Endodermal cell (in vitro differentiated cells): ENCODE measurements at places on chromosomes 3 and 15. TPM values are rescaled to one million over a fixed set of nuclear protein-coding genes. Genes with fewer than 3 reads are reported as not detected.
A peak's percentile ranks its signal among the peaks of the same experiment; 100 is the strongest.

- no peak overlapping the region for H3K4me3 ChIP-seq
- peak; percentile 15 for DNase-seq
- H3K27me3 ChIP-seq, result no peaks in the 10 kb centered on the region
- H3K4me1 ChIP-seq, result no peaks in the 10 kb centered on the region
Measured at GRCh38 chr15:100208921-100209603, 132.7 kb downstream of the ADAMTS17 start.

FBXL2 gene
- total RNA-seq, result 15.3 to 18.2 TPM (median 15.6 TPM) in 3 replicates

MAN2A2 gene
- 36.0 and 41.0 TPM in 2 replicates for total RNA-seq

DNA sequence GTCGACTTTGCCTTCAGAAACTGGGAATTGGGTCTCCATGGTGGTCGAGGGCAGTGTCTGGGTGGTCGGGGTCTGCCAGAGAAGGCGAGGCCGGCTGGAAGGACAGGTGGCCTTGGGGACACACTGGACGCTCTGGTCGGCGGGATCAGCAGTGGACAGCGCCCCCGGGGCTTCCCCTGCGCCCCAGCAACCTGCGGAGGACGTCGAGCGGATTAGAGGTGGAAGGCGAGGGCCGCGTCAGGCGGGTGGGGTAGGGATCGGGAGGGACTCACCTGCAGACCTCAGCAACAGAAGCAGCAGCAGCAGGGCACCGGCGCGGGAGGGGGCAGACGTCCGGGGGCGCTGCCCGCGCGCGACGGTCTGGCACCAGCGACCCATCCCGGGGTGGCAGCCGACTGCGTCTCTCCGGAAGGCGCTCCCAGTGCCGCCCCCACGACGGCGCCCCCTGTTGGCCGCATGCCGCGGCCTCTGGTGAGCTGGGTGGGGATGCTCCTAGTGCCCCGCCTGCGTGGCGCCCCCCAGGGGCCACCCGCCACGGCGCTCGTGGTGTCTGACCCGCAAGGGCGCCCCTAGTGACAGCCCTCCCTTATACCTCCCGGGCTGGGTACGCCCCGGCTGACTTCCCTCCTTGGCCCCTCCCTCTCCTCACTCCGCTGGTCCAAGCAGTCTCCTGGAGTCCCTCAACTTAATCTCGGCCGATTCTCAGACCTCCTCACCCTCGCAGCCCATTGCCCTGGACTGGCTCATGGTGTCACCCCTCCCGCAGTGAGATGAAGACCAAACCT is at the start of gene PRSS50:
TSS of gene PRSS50 (minus strand) at position 423 of the 785 bp plus-strand sequence. CDS start at position 378, 45 bp downstream.
- DNase-seq, result peak; percentile 88
- no peaks in the 10 kb centered on the region for H3K4me1 ChIP-seq
- no peak within 1 kb of the TSS for H3K27ac ChIP-seq
- H3K4me3 ChIP-seq, result no peak within 1 kb of the TSS
- H3K36me3 ChIP-seq, result no peaks in the 10 kb centered on the region

DNA sequence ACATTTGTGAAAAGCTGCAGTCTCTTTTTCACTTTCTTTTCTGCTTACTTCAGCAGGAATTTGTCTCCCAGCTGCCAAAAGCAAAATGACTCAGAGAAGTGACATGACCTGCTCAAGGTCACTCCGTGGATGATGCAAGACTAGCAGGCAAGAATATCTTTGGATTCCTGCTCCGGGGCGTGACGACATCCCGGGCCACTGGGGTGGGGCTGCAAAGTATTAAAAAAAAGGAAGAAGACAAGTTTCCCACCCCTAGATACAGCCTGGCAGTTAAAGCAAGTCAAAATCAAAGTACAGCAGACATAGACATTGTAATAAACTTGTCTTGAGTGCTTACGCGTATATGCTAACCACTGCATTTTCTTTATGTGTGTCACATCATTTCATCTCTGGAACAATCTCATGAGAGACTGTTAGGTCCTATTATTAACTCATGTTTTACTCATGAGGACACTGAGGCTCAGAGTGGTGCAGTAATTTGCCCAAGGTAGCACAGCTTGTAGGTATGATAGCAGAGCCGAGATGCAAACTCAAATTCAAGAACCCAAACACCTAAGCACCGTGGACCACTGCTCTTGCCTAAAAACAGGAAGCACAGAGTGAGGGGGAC is 485.2 kb upstream of the PROK2 start:
- peaks cover 8% of the 10 kb centered on the region for H3K4me1 ChIP-seq
- no peak overlapping the region for H3K27ac ChIP-seq
- peaks cover 18% of the 10 kb centered on the region for H3K27me3 ChIP-seq
- H3K4me3 ChIP-seq, result no peak overlapping the region

TBL1XR1 gene
- 268 and 273 TPM in 2 replicates for total RNA-seq

FSIP1 gene
- 0.73 to 0.80 TPM (median 0.77 TPM) in 3 replicates for total RNA-seq

ZNF770 gene
- total RNA-seq, result 86.1 and 95.2 TPM in 2 replicates

DNA sequence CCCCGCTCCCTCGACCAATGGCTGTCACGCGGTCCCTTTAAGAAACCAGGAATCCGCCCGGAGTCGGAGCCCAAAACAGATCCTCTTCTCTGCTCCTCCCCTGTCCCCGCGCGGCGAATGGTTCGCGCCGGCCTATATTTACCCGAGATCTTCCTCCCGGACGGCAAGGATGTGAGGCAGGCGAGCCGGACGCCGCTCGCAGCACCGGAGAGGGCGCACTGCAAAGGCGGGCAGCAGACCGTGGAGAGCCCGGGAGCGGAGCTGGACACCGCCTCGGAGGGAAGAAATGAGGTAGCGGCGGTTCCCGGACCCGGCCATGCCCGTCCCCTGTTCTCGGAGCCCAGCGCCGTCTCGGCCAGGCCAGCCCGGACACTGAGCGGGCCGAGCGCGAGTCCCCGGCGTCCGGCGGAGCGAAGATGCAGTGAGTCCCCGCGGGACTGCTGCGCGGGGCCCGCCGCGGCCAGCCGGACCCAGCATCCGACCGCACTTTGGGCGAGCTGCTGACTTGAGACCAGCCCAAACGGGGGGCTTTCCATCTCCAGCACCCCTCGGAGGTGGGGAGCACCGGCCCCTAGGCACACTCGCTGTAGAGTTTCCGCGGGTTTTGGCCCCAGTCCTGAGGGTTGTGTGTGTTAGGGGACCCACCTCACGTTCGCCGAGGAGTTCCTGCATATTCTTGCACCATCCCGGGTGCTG is at the start of gene FAM43A:
TSS of gene FAM43A (plus strand) at position 166 of the 696 bp plus-strand sequence. CDS start 944 bp downstream, outside the sequence.
- H3K36me3 ChIP-seq, result no peaks in the 10 kb centered on the region
- H3K4me3 ChIP-seq, result peak within 1 kb of the TSS; percentile 83
- DNase-seq, result peak; percentile 96
- peaks cover 10% of the 10 kb centered on the region for H3K4me1 ChIP-seq
- peaks cover 35% of the 10 kb centered on the region for H3K27me3 ChIP-seq
- H3K27ac ChIP-seq, result no peak within 1 kb of the TSS

GRCh38 chr15:59931646-59932261 is 72.4 kb upstream of the FOXB1 start:
- no peaks in the 10 kb centered on the region for H3K36me3 ChIP-seq

GRCh38 chr3:169509359-169509758 is 154.2 kb downstream of the MECOM start:
- H3K4me1 ChIP-seq, result peaks cover 6% of the 10 kb centered on the region
- no peak for DNase-seq
- H3K27ac ChIP-seq, result no peak overlapping the region

DNA sequence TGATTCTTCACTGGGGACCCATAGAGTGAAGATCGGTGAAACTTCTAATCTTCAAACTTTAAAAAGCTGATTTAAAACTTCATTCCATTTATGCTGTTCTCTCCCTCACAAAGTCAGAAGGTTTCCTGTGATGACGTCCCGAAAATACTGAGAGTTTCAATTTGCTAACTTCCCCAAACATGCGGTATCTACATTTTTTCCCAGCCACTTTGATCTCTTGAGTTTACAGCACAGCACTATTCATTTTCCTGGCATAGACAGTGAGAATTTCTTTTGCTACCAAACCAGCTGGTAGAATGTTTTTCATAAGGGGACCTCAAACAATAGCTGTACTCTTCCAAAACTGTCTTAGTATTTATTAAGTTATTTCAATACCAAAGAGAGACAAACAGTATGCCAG is 156.8 kb downstream of the LSAMP start:
- no peaks in the 10 kb centered on the region for H3K27me3 ChIP-seq
- no peaks in the 10 kb centered on the region for H3K4me1 ChIP-seq
- no peak overlapping the region for H3K27ac ChIP-seq
- no peaks in the 10 kb centered on the region for H3K36me3 ChIP-seq
